ENCODE measurements at places on chromosomes 11 and 22.

GRCh38 chr11:80900265-80900664 is 1459.4 kb upstream of the TENM4 start:
- no peak for DNase-seq

GRCh38 chr11:16862726-16863125 is 124.3 kb downstream of the C11orf58 start:
- no peak for DNase-seq

DNA sequence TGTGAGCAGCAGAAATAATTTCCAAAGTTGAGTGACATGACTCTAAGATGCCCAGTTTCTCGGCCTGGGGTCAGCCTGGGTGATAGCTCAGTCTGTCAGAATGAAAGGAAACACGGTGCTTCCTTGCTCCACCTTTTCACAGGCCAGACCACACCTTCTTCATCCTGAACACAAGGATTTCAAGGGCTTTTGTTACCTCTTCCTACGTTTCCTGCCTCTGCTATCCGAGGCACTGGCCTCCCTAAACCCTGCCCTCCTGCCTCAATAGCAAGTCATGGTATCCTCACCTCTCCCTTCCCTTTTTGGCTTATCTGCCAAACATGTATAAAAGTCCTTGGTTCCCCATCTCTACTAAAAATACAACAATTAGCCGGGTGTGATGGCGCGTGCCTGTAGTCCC is 1.7 kb upstream of the OR51E1 start:
- DNase-seq = no peak

- DNase-seq = no peak
These were observed 4.5 kb upstream of the PLAAT4 start for GRCh38 chr11:63532117-63532516.

DNA sequence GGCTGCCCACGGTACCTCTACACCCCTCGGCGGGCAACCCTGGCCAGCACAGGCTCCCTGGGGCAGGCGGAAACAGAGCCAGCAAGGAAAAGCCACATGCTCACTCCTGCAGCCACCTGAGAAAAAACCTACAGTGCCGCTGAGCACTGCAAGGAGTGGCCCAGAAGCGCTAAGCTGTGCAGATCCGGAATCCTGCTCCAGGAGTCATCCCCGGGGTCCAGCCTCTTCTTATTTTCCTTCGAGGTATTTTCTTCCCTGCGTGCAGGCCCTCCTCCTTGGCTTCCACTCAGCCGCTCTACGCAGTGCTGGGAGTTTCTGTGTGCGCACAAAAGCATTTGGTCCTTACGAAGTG is 81.0 kb downstream of the TRMU start:
- DNase-seq = no peak

DNA sequence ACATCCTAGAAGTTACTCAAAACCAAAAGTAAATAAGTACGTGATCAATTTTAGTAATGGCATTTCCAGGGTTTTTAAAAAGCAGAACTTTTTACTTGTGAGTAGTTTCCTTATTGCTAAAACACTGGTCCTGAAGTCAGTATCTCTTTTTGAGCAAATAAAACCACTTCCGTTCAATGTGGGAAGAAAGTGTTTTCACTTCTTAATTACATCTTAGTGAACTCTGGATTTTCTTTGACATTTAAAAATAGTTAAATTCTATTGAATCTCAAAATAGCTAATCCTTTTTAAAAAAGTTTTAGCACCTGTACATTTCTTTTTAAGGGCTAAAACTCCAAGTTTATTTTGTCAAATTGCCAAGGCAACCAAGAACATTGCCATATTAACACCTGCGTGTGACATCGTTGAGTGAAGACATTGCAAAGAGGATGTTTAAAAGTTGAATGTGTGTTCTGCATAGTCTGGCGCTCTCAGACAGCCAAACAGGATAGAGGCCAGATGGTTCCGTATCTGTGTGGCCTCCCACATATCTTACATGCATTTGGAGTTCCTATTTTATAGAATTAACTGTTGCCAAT is 17.2 kb upstream of the OR5B21 start:
- no peak for DNase-seq

DNA sequence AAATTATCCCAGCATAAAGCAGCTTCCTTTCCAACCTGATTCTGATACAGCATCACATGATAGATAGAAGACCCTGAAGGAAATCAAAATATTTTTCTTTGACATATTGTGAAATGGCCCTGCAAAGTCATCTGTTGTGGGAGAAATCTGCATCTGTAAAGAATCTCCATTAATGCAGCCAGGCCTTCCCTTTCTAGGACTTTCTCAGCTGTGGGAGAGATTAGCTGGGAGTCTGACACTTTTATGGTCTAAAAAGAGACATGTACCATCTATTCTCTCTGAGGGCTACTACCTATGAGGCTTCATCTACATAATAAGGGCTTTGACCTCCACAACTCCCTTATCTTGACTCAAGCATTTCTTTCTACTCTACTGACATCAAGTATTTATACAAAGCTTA is 238.1 kb downstream of the SWAP70 start:
- no peak for DNase-seq
